Ammon's horn (tissue), 1 donor: ENCODE measurements at places on chromosomes 6 and 20.

- no peak for DNase-seq
These were observed 56.4 kb downstream of the NRN1 start for GRCh38 chr6:5950361-5950785.

- no peak for DNase-seq
These were observed 115.2 kb downstream of the MRPL14 start for GRCh38 chr6:44012078-44012493.

GRCh38 chr6:154432533-154433476, 76.2 kb upstream of the IPCEF1 start:
- no peak for DNase-seq

GRCh38 chr6:160036790-160037206, 67.9 kb downstream of the IGF2R start:
- DNase-seq: no peak

DNA sequence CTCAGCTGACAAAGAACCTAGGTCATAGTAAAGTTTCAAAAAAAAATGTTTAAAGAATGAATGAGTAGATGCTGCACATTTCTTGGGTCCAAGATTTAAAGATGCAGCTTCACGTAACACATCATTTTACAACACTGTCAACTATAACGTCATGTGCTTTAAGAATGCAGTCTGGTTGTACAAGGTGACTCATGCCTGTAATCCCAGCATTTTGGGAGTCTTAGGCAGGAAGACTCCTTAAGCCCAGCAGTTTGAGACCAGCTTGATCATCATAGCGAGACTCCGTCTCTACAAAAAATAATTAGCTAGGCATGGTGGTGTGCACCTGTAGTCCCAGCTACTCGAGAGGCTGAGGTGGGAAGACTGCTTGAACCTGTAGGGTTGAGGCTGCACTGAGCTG, 21.9 kb downstream of the SLC17A5 start:
- DNase-seq: no peak

DNA sequence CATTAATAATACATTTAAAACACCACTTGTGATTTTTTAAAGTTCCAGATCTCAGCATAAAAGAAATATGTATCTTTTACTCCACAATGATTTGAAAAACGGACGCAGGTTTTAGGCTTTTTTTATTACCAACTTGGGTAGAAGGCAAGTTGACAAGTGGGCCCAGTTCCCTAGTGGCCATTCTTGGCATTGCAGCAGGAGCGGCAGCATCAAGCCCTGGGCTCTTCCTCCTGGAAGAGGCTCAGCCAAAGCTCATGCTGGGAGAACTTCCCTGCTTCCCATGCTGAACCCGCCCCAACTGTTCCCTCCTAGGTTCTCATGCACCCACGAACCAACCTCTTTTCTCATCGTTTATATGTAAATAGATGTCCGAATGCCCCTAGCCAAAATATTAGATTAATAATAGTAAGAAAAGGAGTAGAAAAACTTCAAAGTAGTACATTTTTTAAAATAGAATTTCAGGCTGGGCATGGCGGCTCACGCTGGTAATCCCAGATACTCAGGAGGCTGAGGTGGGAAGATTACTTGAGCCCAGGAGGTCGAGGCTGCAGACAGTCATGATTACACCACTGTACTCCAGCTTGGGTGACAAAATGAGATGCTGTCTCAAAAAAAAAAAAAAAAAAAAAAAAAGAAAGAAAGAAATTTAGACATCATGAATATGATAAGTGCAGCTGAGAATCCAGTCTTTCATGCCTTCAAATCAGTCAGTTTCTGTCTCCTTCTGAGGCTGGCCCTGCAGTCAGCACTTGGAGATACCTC, 18.2 kb upstream of the MYB start:
- DNase-seq: no peak

DNA sequence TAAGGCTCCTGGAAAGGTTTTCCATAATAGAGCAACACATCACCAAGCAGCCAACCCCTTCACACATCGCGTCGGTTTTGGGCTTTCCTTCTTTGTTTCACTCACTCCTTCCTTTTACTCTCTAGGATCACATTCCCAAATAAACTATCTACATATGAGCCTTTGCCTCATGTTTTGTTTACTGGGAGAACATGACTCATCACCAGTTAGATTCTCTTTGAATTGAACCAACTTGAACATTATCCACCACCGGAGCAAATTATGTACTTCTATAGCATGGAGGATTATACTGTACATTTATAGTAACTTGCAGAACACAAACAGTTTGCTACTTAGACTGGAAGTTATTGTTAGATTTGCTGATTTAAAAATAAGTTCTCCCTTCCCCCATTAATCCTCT, 41.0 kb downstream of the SAMD5 start:
- DNase-seq: no peak

DNA sequence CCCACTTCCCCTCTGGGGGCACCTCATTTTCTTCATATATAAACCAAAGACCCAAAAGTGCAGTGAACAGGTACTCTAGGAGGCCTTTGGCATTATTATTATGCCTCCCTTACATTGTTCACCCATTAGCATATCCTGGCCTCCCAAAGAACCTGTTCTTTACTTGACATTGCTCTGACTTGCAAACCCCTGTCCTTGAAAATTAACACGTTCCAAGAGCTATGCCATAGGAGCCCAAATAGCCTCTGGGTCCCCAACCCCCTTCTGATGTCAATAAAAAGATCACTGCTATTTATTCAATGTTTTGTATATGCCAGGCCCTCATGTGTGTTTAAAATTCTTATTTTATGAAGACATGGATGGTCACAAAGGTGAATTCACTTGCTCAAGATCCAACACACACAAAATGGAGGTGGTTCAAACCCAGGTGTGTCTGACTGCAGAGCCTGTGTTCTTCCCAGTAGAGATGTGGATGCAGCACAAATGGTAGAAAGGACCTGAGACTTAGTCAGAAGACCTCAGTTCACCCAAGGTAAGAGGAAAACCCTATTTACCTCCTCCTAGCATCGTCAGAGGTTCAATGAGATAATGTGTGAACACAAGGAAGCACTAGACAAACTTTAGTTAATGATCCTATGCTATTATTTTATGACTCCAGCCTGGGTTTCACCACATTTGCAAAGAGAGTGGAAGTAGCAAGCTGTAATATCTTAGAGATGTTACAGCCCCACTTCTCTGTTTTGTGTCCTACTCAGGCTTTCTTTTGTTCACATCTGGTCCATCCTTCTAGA, 36.6 kb downstream of the BCL2L1 start:
- DNase-seq: no peak

DNA sequence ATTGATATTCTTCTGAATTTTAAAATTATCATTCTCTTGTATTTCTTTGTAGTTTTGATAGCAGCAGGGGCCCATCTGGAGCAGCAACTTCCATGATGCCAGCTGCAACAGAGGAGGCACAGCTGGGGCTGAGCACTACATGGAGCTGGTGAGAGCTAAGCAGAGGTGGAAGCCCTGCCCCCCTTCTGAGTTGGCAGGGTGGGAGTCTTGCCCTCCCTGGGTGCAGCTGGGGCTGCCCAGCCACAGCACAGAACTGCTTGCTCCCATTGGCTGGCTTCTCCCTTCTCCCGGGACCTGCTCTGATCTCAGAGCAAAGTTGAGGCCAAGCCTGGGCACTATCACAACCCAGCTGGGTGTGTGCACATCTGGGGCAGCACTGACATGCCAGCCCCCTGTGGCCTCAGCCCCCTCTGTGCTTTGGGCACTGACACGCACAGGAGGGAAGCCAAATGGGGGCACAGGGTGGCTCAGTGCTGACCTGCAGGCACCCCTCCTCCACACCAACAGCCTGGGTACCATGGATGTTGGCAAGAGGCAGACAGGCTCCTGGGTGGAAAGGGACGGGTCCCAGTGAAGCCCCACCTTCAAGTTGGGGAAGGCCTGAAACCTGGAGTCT, 69.1 kb upstream of the EYA4 start:
- DNase-seq: no peak

DNA sequence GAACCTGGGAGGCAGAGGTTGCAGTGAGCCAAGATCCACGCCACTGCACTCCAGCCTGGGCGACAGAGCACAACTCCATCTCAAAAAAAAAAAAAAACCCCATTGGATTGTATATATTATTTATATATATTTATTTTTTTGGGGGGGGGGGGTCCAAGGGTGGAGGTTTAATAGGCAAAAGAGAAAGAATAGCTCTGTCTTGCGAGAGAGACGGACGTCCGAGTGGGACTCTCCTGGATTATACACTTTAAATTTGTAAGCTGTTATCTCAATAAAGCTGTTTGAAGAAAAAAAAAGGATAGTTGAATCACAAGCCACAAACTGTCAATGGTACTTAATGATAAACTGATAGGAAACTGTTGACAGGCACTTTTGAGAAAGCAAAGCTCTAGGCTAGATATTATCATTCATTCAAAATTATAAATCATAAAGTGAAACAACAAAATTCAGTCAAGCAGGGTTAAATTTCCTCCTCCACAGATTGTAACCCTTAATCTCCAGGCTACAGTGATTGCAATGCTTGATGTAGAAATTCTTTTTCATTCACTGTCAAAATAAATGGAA, 20.3 kb downstream of the EIF2S2 start:
- no peak for DNase-seq

DNA sequence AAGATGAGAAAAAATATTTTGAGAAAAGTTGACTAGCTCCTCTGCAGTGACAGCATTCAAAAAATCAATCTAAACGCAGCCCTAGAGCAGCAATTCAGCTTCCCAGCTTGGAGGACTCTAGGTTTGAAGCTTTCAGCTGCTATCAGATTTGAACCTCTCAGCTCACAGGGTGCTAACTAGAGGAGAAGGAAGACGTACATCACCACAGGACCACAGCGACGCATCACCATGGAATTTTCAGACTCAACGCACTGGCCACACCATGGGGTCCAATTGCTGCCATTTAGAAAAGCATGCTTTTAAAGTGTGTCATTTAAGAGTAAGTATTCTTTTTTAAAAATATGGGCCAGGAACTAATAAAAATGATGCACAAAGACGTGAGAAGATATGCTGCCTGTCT, 45.0 kb upstream of the FUCA2 start:
- DNase-seq: no peak
